ENCODE measurements at places on chromosomes 2 and 18.

GRCh38 chr18:46042571-46043123 is 29.4 kb downstream of the PSTPIP2 start:
- H3K4me1 ChIP-seq: peaks cover 3% of the 10 kb centered on the region
- no peak overlapping the region for H3K27ac ChIP-seq
- no peak overlapping the region for H3K4me3 ChIP-seq
- no peaks in the 10 kb centered on the region for H3K27me3 ChIP-seq

DNA sequence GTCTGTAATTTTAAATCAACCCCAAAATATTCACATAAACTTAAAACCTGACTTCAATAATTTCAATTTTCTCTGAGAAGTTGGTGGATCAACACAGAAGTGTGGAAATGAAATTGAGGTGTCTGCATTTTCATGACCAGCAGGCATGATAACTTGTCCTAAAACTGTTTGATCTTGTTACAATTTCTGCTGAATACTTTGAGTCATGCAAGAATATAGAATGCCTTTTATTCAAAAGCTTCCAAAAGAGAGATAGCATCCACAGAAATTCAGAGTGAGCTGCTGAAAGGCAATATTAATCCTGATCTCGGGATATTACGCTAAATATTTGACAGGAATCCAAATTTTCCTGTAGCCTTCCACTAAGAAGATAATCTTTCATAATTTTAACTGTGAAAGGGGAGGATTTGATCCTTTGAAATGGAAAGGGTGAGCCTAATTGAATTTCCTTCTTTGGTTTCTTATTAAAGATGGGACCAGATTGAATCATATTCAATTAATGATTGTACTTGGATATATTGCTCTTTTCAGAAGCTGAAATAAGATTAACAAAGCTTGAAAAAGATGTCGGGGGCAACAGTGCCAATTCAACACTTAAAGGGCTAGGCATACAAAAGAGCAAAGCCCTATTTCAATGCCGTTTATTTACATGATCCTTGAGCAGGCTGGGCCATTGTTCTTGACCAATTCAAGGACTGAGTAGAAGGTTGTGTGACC is 129.3 kb downstream of the NCKAP5 start:
- DNase-seq: no peak
- no peak overlapping the region for H3K4me3 ChIP-seq
- no peak overlapping the region for H3K27ac ChIP-seq
- H3K27me3 ChIP-seq: peaks cover under 1% of the 10 kb centered on the region

GRCh38 chr2:63977904-63978303 is 41.3 kb downstream of the VPS54 start:
- no peaks in the 10 kb centered on the region for H3K27me3 ChIP-seq
- no peak overlapping the region for H3K27ac ChIP-seq
- H3K4me1 ChIP-seq: peaks cover 4% of the 10 kb centered on the region
- H3K36me3 ChIP-seq: peaks cover 52% of the 10 kb centered on the region

GRCh38 chr18:74148543-74149070 is 284 bp downstream of the TIMM21 start:
- H3K27me3 ChIP-seq: no peaks in the 10 kb centered on the region
- no peak for DNase-seq
- H3K27ac ChIP-seq: peak overlapping the region; percentile 91
- H3K4me1 ChIP-seq: peaks cover 30% of the 10 kb centered on the region
- H3K4me3 ChIP-seq: peak overlapping the region; percentile 91
- no peaks in the 10 kb centered on the region for H3K36me3 ChIP-seq

- no peak for DNase-seq
- H3K4me3 ChIP-seq: no peak overlapping the region
- H3K27me3 ChIP-seq: no peaks in the 10 kb centered on the region
These were observed 882.6 kb downstream of the CPS1 start for GRCh38 chr2:211439011-211439410.

DNA sequence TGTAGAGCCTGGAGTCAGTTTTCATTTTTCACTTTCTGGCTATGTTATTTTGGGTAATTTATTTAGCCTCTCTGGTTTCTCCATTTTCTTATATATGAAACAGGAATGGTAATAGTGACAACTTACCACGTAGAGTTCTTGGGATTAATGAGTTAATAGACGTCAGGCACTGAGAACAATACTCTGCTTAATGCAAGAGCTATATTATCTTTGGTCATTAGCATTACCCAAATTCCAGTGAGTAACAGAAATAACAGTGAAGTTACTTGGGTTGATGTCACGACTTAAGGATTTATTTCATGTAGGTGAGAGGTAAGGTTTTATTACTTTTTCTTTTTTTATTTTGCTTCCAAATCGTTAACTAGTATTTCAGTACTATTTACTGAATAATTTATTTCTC is 601.0 kb upstream of the GCFC2 start:
- DNase-seq: no peak
- H3K4me1 ChIP-seq: no peaks in the 10 kb centered on the region
- H3K27ac ChIP-seq: no peak overlapping the region
- no peaks in the 10 kb centered on the region for H3K27me3 ChIP-seq
- H3K4me3 ChIP-seq: no peak overlapping the region

DNA sequence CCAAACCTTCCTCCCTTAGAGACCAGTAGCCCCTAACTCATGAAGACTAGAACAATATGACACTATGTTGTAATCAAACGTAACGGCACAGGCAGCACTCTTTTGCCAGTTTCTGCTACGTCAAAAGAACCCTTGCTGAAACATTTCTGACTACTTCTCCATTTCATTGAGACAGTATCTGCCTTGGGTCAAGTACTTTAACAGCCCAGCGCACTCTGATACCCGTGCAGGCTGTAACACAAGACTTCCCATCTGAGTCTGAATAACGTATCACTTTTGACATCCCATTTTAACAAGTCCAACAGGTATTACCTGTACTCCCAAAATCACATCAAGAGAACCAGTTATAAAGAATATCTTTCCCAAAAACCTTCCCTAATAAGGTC is 38.4 kb downstream of the TBC1D8 start:
- no peak for DNase-seq
- H3K36me3 ChIP-seq: peaks cover 2% of the 10 kb centered on the region
- no peaks in the 10 kb centered on the region for H3K27me3 ChIP-seq
- peaks cover 61% of the 10 kb centered on the region for H3K4me1 ChIP-seq
- H3K27ac ChIP-seq: peak overlapping the region; percentile 57

GRCh38 chr2:3040496-3041140 is 337.0 kb downstream of the EIPR1 start:
- H3K36me3 ChIP-seq: no peaks in the 10 kb centered on the region
- no peak overlapping the region for H3K27ac ChIP-seq
- H3K27me3 ChIP-seq: no peaks in the 10 kb centered on the region
- H3K4me1 ChIP-seq: peaks cover 13% of the 10 kb centered on the region

GRCh38 chr18:62287781-62288664 is 37.1 kb upstream of the TNFRSF11A start:
- H3K4me3 ChIP-seq: no peak overlapping the region
- H3K36me3 ChIP-seq: peaks cover 22% of the 10 kb centered on the region
- H3K27me3 ChIP-seq: no peaks in the 10 kb centered on the region
- H3K4me1 ChIP-seq: peaks cover 3% of the 10 kb centered on the region

All from osteocyte (in vitro differentiated cells).